ENCODE measurements at places on chromosomes 2 and 18.

DNA sequence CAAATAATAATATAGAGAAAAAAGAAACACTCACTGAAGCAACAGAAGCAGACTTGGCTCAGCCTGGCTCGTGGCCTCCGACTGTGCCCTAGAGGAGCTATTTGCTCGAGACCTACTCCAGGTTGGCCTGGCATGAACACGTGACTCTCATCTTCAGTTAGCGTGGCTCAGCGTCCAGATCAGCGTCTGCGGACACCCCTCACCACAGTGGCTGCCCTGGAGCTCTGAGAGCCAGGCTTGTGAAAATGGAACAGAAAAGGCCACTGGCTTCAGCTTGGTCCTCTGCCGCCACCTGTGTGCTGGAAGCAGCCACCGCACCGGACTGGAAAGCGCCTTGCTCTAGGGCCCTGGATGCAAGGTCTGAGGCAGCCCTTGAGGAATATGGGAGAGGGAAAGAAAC lies 1184.0 kb upstream of the GYPC start:
- peak; percentile 78 for DNase-seq

DNA sequence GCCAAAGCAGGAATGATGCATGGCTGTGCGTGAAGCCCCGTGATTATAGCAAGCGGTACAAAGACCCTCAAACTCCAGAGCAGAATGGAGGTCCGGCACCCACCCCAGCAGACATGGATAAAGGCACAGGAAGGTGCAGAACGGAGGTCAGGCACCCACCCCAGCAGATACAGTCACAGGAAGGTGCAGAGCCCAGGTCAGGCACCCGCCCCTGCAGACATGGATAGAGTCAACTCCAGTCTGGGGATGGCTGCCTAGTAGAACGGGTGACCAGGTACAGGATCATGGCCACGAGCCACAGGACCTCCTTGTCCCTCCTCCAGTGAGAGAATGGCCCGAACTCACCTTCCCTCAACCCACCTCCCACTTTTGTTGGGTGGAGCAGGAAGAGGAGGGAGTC lies 318.3 kb upstream of the SALL3 start:
- no peak for DNase-seq

DNA sequence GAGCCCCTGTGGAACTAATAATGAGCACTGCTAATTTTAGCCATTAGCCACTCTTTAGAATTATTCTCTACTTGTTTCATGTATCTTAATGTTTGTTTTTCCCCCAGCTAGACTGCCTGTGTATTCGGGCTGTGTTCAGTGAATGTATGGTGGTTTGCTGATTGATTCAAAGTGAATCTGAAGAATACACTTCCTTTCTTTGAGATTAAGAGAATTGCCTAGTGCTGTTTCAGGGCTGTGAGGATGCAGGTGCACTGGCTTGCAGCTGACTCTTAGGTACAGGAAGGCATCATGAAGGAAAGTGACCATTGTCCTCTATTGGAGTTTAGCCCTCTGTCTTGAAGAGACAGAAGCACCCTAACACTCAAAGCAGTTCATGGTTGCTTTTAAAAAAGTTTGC lies 138.7 kb downstream of the CERS6 start:
- no peak for DNase-seq

DNA sequence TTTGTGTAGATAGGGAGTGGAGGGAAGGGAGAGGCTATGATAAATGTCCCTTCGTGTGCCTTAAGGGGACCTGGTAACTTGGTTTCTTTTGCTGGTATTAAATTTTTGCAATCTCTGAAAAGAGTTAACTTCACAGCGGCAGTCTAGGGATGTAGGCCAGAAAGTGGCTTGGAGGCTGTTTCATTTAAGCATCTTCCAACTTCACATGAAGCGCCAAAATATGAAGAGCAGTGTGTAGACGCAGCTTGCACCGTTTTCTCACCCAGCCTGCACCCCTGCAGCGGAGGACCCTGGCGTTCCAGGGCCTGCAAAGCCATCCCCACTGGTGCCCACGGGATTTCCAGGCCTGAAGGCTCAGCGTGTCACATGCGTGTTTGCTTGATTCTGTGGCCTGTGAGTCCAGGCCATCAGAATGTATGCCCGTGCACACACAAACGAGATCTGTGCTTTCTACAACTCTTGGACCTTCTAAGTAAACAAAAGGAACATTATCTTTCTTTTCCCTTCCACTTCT lies 87.2 kb upstream of the EPB41L3 start:
- DNase-seq: no peak

DNA sequence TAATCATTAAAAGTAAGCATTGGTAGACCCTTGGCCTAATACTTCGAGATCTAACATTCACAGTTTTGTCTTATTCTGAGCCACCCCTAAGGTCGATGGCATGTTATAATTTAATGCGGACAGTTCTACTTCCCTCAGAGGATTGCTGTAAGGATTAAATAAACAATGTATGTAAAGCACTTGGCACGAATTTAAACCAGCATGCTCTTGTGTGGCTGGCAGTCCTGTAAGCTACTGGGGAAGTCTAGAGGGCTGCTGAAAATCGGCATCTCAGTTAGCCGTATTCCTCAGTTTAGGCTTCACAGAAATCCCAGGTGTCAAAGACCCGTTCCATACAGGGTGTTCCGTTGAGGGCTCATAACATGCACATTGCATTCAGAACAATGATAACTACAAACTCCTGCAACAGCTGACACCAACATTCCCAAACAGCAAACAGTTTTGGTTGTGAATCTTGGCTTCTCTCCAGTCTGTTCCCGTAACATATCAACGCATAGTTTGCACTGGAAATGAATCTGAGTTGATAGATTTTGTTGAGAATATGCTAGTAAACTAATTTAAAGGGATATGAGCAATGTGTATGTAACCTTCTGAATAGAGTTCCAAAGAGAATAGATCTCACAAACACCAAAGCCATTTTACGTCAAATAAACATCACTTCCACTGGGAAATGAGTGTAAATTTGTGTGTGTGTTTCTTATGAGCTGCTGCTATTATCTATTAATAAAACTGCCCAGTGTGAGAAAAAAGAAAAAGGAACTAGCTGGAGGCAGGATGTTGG lies 52.2 kb upstream of the ACKR3 start:
- DNase-seq: no peak

DNA sequence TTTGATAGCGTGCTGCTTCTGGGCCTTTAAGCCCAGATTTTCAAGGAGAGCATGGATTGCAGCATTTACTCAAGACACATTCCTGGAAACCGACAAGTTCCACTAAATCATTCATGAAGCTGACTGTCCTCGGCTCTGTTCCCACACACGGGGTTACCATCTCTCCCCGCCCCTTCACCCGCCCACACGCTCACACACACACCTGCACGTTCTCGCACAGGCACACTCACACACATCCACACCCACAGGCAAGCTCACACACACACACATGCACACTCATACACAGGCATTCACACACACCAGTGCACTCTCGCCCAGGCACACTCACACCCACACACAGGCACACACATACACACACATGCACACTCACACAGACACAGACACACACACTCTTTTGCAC lies 150.0 kb upstream of the AGAP1 start:
- DNase-seq: no peak

DNA sequence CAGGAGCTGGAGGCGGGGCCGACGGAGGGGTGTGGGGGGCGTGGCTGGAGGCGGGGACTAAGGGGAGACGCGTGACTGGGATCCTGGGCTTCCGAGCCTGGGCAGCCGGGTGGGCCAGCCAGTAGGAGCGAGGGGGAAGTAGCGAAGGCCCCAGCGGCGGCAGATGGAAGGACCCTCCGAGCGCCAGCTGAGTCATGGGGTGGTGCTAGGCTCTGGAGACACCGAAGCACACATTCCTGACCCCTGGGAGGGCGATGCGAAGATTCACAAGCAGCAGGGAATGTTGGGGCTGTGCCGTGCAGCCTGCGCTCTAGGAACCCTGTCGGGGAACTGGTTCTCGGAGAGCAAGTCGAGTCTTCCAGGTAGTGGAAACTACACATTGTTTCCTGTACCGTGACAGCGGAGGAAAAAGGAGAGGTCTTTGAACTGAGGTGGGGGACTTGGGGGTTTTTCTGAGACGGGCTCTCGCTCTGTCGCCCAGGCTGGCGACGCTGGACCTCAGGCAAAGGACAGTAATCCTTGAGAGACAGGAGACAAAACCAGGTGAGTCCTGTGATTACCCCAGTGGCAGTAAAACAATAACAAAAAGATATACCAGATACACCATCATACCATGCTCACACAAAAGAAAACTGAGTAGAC lies 650 bp upstream of the AFG3L2 start:
- DNase-seq: no peak

GRCh38 chr2:18848646-18849045 lies 259.3 kb upstream of the NT5C1B start:
- no peak for DNase-seq

DNA sequence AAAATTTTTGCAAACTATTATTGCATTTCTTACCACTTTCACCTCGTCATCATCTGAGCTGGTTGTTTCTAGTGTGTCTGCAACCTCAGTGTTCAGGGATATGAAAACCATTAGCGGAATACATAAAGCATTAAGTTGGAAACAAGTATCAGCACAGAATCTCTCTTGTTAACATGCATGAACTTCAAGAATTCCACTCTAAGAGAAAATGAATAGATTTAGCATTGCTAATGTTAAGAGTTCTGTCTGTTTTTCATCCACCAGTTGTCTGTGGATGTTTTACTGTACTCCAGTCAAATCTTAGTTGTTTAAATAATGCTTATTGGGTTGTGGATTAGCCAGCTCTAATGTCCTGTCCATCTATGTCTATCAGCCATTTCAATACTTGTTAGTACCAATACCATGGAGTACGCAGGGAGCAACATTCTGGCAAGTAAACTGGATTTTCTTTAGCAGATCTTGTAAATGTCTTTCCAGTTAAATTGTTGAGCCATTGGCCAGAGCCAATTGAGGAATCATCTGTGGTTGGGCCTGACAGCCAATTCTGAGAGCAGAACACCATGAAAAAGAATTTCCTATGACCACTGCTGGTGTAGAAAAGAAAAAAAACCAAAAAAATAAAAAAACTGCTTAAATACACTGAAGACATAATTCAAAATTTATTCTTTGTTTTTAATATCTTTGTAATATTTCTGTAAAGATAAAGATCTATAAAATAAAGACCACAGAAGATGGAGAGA lies 82.5 kb downstream of the SLC8A1 start:
- no peak for DNase-seq

- DNase-seq: no peak
Observed at GRCh38 chr2:159501743-159502142, 114.6 kb downstream of the BAZ2B start.

- DNase-seq: no peak
Observed at GRCh38 chr18:3044931-3045698, 32.2 kb upstream of the LPIN2 start.

DNA sequence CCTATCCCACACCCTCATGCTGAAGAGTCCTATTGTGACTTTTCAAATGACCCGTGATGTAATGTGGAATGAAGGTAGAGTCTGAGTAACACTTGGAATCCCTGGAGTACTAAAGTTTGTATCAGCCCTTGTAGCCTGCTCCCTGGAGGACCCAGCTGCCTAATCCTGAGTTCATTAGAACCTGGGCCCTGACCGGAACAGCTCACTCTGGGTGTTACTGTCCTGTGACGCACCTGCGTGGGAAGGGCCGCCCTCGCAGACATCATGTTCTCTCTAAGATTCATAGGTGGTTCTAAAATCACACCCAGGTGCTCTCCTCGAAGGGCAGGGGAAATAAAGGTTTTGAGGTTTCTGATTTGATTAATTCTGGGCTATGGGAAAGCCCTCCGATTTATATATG lies 62.3 kb downstream of the NCK2 start:
- no peak for DNase-seq

- no peak for DNase-seq
Observed at GRCh38 chr2:15682354-15682753, 90.7 kb downstream of the DDX1 start.

- DNase-seq: no peak
Observed at GRCh38 chr2:32523686-32524085, 104.2 kb upstream of the TTC27 start.

GRCh38 chr2:199458806-199459285 lies 1.1 kb upstream of the SATB2 start:
- no peak for DNase-seq

DNA sequence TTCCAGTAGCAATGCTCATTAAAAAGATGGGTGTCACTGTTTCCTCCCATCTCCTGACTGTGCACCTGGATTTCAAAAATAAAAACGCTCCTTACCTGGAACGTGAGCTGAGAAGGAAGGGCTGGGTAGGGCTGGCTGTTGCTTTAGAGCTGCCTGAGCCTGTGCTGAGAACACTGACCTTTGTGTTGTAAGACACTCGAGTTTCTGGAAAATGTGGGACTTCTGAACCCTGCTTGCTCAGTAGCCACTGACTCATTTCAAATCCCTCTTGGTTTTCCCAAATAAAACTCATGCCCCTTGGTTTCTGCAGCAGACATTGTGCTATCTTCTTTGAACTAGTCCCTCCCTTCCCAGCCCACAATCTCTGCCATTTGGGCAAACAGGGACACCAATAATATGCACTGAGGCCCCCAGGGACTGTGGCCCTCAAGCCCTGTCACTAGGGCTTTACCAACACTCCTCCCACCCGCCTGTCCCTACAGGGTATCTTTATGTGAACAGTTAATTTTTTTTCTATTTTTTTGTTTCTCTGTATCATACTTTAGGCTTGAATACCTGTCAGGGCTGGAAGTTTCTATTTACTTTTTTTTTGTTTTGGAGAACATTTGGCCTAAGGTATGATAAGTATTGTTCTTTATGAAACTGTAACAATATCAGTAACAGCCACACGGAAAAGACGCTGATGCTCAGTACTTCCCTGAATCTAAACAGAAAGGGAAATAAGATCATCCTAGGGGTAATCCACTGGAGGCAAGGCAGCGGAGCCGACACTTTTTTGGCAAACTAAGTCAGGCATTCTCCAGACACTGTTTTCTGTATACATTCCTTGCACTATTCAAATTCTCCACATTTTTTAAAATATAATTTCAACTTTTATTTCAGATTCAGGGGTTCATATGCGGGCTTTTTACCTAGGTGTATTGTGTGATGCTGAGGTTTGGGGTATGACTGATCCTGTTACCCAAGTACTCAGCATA lies 280.2 kb downstream of the STK39 start:
- no peak for DNase-seq

DNA sequence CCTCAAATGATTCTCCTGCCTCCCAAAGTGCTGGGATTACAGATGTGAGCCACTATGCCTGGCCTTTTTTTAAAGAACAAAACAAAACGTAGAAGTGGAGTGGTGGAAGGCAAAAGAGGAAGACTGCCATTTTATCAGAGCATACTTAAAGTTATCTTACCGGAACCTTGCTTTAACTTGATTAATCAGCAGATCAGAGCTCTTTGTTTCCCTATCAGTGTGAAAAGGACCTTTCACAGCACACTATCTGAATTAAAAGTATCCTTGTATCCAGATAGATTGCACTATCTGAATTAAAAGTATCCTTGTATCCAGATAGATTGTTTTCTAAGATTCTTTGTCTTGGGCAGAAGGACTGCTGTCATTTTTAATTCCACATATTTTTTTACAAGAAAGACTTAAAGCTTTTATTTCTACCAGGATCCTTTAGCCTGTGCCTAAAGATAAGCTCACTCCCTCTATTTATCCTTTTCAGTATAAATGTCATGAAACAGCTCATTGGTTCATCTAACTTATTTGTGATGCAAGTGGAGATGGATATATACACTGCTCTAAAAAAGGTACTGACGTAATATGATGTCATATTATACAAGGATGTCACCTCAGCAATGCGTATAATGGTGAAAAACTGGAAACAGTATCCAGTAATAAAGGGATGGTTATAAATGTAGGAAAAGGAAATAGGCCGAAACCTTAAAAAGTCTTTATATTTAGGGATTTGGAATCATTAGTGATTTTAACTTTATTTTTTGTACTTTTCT lies 17.8 kb downstream of the GMCL1 start:
- no peak for DNase-seq

- no peak for DNase-seq
Observed at GRCh38 chr2:151729415-151729811, 4.9 kb downstream of the NEB start.

All from posterior cingulate gyrus (tissue), 11 donors.